ENCODE measurements at places on chromosomes 2 and 18.

- DNase-seq, result no peak
Measured at GRCh38 chr2:233002829-233003657, 10.0 kb downstream of the NGEF start.

DNA sequence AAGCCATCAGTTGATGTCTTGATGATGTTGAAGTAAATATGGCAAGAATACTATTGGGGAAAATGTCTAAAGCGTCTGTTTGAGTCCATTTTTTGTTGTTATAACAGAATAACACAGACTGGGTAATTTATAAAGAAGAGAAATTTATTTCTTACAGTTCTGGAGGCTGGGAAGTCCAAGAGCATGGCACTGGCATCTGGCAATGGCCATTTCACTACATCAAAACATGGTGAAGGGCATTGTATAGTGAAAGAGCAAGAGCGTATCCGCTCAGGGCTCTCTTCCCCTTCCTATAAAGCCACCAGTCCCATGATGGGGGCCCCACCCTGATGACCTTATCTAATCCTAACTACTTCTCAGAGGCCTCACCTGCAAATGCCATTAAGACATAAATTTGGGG is 29.6 kb upstream of the MRPL19 start:
- DNase-seq, result no peak

GRCh38 chr2:134039912-134040581 is 213.8 kb upstream of the MGAT5 start:
- DNase-seq, result no peak

DNA sequence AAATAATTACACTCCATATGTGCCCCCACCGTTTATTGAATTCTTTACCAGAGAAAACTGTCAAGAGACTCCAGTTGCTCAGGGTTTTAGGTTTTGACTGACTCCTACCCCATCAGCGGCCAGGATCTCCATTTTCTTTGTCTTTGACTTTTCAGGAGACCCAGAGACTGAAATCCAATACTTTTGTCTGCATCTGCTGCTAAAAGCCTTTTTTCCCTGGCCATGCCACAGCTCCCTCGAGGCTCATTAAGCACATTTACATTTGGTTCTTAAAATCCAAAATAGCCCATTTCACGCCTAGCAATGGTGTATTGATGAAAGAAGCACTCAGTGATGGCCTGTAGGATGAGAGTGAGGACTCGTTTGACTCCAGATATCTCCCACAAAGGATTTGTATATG is 332.6 kb upstream of the ACVR2A start:
- no peak for DNase-seq

DNA sequence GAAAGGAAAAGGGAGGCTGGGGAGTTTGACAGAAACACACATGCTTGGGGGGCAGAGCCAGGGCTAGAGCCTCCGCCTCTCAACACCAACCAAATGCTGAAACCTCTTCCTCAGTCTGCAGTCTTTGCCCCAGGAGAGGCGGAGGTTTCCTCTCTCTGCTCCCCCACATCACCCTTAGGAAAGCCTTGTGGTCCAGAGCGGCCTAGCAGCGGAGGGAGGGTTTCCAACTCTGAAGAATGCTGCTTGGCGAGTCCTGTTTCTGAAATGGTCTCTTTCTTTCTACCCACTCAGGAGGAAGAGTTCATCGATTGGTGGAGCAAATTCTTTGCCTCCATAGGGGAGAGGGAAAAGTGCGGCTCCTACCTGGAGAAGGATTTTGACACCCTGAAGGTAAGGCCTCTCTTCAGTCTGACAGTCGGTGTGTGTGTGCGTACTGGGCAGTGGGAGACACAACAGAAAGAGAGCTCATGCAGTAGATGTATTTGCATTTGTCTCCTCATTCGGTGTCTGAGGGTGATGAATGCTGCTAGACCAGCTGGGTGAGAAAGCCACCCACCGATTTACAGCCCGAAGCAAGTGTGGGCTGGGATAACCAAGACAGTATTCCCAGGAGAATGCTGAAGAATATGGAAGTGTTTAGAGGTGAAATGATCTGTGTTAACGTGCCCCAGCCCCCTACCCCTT is 190.5 kb downstream of the DYSF start:
- DNase-seq, result no peak

DNA sequence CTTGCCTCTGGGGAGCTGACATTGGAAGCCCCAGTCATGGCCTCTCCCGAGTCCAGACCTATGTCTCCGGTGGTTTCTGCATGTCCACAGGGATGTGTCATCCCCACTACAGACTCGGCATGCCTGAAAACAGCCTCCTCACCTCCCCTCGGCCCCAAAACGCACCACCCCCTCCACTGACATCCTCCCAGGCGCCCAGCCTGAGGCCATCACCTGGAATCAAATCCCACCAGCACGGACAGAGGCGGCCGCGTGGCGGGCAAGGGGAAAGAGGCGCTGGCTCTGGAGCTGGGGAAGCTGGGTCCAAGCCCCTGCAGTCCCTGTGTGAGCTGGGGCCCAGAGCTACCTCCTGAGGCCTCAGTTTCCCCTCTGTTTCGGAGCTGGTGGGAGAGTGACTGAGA is 69.9 kb upstream of the SMAD7 start:
- no peak for DNase-seq

DNA sequence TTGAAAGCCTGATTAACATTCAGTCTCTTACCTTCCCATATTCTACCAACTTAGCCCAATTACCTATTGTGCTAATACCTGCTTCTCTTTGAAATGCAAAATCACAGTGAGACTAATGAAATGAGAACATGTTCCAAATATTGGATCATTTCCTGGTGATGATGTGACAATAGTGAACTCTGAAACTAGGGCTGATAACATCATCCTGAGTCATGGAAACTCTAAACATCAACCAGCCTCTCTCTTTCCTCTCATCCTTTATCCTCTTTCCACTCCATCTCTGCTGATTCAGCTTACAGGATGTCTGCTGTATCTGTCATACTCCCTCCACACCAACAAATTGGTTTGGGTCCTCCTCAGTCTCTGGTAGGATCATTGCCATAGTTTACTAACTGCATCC is 98.8 kb upstream of the NCKAP5 start:
- no peak for DNase-seq

DNA sequence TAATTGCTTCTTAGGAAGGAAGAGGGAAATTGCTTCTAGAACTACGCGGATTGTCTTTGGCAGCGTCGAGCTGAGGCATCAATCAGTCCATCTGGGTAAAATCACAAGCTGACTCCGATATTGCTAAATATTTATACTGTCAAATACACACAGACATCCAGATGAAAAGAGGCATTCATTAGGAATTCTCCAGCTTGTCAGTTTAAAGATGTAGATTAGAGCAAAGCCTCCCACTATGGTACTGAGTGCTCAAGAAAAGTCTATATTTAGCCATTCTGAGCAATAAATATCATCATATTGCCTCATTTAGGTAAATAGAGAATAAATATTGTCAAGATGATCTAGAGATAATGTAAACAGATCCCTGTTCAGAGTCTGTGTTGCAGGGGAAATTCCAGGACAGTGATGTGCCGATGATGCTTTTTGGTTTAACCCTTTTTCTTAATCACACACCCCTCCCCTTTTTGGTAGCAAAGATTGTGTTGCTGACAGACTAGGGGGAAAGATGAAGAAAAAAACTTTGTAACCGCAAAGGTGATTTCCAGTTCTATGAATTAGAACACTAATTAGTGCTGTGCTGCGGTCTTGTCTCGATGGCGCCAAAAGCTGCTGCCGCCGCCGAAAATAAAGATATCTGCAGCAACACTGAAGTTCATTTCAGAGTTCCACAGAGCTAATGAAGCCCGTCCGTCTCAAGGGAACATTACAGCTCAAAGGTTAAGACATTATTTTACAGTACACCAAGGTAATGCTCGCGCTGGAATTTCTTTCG is 171.8 kb downstream of the PTGR3 start:
- no peak for DNase-seq

All from AG09319 (cell line).